Activated CD8-positive, alpha-beta T cell treated with anti-CD3 and anti-CD28 coated beads for 36 hours (primary cell): ENCODE measurements at places on chromosomes 1 and 21. TPM values are rescaled to one million over a fixed set of nuclear protein-coding genes. Genes with fewer than 3 reads are reported as not detected.
A peak's percentile ranks its signal among the peaks of the same experiment; 100 is the strongest.

DNA sequence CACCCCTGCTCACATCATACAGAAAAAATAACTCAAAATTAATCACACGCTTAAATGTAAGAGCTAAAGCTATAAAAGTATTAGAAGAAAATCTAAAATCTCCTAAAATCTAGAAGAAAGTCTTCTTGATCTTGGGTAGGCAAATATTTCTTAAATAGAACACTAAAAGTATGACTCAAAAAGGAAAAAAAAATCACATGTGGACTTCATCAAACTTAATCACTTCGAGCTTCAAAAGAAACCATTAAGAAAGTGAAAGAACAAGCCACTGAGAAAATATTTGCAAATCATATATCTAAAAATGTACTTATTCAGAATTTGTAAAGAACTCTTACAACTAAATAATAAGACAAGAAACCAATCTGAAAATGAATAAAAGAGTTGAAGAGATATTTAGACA, 32.7 kb downstream of the LRRC52 start:
- DNase-seq: no peak

DNA sequence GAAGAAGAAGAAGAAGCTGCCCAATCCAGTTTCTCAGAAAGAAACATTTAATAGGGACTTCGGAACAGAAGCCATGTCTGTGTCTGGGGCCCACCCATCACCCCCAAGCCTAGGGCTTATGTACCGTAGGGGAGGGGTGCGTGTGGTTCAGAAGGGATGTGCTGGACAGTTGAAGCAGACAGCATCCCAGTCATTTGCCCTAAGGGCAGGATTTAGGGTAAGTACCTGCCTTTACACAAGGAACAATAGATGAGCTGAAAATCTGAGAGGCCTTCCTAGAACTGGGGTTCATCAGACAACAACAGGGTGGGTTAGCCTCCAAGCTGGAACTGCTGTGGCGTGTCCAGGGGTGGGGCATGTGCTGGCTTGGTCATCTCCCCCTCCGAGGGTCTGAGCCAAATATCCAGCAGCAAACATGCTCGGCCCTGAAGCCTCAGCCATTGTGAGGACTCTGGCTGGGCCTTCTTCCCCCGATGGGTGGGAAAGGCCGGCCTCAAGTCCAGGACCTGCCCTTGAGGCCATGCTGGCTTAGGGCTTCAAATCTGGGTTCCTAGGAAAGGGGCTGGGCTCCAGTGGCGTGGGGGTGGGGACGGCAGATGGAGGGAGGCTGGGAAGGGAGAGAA, 12.1 kb downstream of the CSTB start:
- DNase-seq: no peak

DNA sequence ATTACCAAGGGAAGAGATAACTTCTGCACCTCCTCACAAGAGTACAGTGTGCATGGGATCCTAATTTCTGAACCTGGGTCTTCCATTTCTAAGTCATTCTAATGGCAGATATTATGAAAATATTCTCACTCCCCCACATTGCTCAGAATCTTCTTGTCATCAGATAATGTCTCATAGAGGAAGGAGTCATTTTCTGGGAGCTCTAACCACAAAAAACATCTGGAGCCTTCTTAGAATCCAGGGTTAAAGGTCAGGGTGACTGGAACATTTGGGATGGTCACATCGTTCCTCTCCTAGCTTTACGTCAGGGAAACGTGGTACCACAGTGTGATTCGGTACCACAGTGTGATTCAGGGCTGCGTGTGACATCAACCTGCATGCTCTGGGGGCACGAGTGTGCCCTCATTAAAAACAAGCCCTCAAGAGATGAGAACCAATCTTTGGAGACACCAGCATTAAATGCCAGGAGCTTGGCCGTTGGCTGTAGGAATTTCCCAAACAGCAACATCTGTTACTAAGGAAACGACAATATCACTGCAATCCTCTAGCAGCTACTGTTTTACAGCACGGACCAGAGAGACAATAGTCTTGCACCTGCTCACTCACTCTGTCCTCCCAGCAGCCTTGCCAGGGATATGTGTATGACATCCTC, 179.1 kb downstream of the PSMG1 start:
- peak; percentile 45 for DNase-seq

DNA sequence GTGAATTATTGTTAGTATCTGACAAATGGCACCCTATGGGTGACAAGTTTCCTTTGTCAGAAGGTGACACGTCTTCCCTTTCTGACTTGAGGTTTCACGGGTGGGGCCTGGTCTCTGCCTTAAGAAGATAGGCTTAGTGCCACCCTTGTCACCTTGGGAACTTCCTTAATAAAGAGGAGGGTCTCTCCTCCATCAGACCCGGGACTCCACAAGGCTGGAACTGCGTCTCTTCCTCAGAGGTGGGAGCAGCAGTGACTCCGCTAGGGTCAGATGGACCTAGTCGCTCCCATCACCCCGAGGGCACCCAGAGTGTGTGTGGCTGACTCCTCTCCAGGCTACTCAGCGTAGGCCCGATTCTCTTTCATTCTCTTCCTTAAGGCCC, 774 bp upstream of the WDTC1 start:
- peak; percentile 51 for DNase-seq

DNA sequence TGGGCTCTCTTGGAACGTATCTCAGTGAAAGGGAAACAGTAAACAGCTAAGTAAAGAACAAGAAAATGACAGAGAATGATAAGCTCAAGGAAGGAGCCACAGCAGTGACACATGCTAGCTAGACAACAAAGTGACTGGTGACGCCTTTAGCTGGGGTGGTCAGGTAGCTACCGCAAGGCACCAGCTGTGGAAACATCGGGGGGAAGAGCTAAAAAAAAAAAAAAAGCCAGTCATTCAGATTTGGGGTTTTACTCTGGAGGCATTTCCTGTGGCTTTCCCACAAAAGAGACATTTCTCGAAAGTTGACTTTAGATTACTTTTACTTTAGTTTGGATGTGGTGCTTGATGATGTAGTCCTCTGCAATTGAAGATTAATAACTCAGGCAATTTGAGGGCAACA, 2.1 kb downstream of the FHAD1 start:
- peak; percentile 88 for DNase-seq

GJB3 gene
- total RNA-seq: not detected

DNA sequence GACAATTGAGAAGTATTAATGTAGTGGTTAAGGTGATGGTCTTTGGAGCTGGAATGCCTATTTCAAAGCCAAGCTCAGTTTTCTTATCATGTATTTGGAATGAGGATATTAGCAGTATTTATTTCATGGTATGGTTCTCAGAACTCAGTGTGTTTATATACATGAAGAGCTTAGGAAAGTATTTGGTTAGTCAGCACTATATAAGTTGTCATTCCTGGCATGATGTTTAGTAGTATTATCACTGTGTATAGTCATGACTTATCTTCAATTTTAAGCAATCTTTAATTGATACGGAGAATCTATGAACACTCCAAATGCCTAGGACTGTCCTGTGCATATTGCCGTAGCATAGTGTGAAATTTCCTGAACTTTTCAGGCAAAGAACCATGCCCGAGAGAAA, 501.9 kb upstream of the USP24 start:
- no peak for DNase-seq

- no peak for DNase-seq
Observed at GRCh38 chr1:201461645-201462441, 7.1 kb downstream of the PHLDA3 start.

GRCh38 chr1:116165572-116165971, 54.4 kb downstream of the MAB21L3 start:
- no peak for DNase-seq

DNA sequence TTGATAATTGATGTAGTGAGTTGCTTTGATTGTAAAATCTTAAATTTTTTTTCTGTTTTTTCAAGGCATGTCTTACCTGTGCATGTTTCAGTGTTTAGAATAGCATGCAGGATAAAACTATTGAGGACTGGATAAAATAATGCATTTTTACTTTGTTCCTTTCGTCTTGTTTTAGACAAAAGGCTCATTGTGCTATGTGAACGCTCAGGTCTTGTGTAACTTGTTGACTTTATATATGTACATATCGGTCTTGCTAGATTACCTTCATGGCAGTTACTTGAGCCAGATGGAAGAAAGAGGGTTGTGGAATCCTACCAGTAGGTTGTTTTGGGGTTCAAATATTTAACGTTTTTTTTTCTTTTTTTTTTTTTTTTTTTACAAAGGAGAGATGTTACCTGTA, 7.0 kb downstream of the NFIA start:
- DNase-seq: no peak

DNA sequence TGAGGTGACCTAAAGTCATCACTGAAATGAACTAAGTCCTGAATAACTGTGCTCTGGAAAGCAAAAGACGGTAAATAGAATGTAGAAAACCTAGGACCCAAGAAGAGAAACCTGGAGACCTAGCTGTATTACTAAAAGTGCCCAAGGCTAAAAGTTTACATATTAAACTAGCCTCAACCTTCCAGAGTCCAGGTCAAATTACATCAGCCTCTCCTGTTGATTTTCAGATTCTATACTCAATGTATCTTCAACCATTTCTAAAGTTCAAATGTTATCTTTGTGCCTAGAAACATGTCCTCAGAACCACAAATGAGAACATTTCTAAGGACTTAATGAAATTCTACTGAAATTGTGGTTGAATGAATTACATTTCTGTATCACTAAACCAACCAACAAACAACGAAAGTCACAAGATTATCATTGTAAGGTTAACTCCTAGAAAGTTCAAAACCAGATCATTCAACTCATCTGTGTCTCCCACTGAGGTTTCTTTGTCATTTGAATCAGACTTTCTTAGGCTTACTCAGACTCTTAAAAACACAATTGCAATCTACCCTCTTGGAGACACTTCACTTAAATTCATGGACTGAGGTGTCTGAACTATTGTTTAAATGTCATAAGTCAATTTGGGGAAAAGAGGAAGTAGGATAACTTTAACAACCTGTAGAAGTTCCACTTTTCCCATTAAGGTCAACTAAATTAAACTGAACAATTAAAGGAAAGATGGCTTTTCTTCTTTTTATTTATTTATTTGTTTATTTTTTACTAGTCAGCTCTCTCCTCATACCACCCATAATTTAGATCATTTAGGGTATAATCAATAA, 207.7 kb downstream of the BARHL2 start:
- DNase-seq: no peak

DNA sequence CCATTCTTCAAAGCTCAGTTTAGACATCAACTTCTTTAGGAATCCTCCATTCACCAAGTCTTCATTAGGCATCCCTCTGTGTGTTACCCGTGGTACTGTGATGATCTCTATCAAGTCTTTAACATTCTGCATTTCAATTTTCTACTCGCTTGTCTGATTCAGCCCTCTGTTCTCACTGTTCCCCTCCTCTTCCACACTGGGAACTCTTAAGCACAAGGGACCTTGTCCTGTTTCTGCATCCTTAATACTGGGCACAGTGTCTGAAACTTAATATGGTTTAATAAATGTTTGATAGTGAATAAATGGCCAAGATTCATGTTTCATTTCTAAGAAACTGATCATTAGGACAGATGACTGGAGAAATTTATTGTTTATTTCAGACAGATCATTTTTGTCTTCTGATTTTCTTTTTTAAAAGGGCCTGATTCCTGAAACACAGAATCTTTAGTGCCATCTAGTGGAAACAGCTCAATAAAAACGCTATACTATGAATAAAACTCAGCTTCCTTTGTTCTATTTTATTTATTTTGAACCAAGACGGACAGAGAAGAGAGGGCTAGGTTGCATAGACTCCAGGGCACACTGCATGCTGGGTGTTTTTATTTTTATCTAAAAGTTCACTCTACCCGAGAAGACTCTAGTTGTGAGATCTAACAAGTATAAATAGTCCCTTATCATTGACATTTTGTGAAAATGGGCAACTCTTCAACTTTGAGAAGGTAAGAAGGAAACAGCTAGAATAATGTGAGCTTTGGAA, 7.0 kb upstream of the TRIM45 start:
- DNase-seq: no peak

GRCh38 chr1:6868660-6869380, 83.6 kb downstream of the CAMTA1 start:
- no peak for DNase-seq

- DNase-seq: no peak
Observed at GRCh38 chr1:228376651-228377631, 29.7 kb downstream of the TRIM11 start.

SH2D1B gene
- not detected for total RNA-seq

RNU1-4 gene
- total RNA-seq: 1,043 TPM

GRCh38 chr1:47996060-47996405, 1.2 kb downstream of the TRABD2B start:
- no peak for DNase-seq

TCP10L gene
- 0.63 TPM for total RNA-seq

MIXL1 gene
- 0.16 TPM for total RNA-seq

SYNC gene
- not detected for total RNA-seq

DNA sequence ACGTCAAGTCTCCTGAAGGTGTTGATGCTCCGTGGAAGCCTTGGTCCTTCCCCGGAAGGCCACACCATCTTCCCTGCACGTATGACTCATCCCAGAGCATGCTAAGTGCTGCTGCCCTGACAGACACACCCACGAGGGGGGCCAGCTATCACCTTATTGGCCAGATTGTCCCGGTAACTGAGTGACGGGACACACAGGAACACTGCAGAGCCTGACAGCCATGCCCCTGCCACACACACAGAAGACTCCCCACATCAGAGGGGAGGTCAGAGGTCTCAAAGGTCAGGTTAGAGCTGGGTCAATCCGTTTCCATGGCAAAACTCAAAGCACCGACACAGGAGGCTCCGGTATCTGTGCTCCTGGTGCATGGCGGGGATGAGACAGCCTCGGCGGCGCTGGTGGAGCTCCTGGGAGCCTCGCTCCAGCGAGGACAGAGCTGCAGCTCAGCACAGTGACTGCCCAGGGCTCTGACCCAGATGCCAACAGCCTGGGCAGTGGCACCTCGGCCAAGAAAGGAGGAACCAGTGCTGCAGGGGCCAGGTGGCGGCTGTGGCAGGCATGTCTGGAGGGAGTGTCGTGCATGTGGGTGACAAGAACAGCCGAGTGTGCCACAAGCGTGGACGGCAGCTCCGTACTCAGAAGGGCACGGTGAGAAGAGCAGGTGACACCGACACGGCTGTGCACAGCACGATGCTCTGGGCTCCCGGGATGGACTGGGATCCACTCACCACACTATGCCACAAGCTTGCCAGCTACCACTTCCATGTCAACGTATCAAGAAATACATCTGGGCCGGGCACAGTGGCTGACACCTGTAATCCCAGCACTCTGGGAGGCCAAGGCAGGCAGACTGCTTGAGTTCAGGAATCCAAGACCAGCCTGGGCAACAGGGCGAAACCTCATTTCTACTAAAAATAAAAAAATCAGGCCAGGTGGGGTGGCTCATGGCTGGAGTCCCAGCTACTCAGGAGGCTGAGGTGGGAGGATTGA, 14.8 kb upstream of the TMEM240 start:
- DNase-seq: no peak

DNA sequence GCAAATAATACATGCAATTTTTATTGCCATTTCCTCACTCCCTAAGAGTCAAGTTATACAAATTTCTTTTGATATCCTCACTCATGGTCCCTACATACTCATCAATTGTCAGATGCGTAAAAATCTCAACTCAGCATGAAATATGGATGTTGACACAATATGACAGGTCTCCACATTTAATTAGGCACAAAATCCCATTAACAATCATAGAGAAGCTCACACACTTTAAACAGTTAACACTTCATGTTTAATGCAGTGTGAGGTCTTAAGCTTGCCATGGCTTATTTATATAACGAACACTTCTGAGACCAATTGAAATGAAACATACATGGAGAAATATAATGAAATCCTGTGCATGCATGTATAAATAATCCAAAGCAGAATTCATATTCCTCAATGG, 58.6 kb downstream of the GREM2 start:
- no peak for DNase-seq
